ENCODE measurements at places on chromosomes 5 and 9. TPM values are rescaled to one million over a fixed set of nuclear protein-coding genes. Genes with fewer than 3 reads are reported as not detected.

PCDHA5 gene
- total RNA-seq = 0.68 TPM

SRD5A1 gene
- 31.1 TPM for total RNA-seq

UBE2B gene
- 57.5 TPM for total RNA-seq

DNM1 gene
- 86.0 TPM for total RNA-seq

LCN15 gene
- not detected for total RNA-seq
